ENCODE measurements at places on chromosomes 6 and 20.

DNA sequence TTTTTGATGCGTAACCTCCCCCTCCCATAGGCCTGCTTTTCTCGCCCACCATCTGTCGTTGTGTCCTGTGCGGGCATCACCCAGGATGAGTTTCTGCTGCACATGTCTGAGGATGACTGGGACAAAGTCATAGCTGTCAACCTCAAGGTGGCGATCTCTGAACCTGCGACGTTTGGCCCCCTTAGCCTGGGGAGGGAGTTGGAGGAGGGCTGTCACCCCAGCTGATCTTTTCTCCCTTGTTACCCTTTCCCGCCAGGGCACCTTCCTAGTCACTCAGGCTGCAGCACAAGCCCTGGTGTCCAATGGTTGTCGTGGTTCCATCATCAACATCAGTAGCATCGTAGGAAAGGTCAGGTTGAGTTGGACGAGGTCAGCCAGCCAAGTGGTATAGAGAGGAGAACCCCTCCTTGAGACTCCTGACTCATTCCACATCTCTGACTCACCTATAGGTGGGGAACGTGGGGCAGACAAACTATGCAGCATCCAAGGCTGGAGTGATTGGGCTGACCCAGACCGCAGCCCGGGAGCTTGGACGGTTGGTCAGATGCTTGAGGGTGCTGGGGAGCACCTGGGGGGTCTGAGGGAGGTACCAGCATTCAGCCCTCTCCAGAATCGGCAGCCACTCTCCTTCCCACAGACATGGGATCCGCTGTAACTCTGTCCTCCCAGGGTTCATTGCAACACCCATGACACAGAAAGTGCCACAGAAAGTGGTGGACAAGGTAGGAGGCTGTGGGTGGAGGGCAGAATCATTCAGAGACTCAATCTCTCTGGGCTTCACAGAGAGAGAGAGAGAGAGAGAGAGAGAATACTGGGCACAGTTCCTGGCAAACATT, 954 bp downstream of the HSD17B8 start:
- DNase-seq: no peak

- DNase-seq: no peak
Observed at GRCh38 chr20:56542489-56543030, 9.5 kb downstream of the FAM209B start.

GRCh38 chr6:165200178-165200577, 109.2 kb downstream of the C6orf118 start:
- DNase-seq: no peak

GRCh38 chr6:121450242-121450641, 14.8 kb downstream of the GJA1 start:
- no peak for DNase-seq

GRCh38 chr6:69835414-69836179, 30.8 kb upstream of the COL19A1 start:
- peak; percentile 68 for DNase-seq

DNA sequence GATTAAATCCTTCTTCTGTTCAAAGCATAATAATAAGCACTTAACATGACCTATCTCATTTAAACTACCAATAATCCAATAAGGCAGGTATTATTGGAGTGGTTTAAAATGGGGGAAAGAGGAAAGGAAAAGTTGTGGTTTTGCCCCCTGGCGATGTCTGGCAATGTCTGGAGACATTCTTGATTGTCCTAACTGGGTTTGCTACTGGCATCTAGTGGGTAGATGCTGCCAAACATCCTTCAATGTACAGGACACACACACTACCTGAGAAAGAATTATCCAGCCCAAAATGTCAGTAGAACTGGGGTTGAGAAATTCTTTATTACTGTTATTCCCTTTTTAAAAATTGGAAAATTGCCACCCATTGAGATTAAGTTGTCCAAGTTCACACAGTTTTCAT, 25.2 kb upstream of the SRSF6 start:
- no peak for DNase-seq

DNA sequence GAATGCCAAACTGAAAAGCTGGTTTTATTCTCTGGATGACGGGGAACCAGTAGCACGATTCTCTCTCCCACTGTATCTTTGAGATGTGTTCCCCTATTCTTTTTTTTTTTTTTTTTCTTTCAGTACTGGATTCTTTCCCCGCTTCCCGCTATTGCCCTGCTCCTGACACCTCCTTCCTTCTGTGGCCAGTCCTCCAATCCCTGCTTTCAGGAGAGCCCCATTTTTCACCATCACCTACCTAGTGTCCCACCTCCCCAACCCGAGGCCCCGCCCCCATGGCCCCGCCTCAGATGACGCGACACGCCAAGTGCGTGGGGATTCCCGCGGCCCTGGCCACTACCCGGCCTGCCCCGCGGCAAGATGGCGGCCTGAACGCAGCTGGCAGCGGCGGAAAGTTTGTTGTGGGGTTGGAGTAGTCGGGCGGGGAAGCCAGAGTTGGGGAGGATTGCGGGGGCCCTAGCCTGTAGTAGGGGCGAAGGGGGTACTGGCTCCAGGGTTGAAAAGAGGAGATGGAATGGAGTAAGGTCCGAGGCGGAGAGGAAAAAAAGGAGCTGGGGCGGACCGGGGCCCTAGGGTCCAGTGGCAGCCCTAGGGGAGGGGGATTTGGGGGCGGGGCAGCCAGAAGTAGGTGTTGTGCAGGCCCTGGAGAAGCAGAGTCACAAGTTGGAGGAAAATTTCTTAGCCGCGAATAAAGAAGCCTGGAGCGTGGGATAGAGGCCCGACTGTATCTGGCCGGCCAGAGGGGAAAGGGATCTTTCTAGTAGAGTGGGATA, at the start of gene TJAP1:
Gene TJAP1, plus strand, starts transcription at position 336 of the 773 bp plus-strand sequence. CDS start 21,432 bp downstream, outside the sequence.
- peak; percentile 97 for DNase-seq

DNA sequence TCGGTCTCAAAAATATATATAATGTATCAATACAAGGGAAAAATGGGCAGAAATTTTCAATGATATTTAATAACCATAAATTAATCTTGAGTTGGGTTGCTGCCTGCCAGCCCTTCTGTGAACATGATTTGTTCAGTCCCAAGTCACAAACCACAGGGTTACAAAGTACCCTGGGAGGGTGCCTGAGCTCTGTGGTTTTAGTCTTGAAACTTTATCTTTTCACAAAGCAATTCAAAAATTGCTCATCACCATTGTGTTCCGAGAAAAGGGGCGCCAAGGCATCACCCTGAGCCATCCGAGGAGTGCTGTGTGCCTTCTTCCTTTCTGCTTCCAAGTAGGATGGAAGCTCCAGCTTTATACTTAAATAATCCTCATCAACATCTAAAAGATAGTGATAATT, 141.6 kb upstream of the AKAP12 start:
- DNase-seq: no peak

DNA sequence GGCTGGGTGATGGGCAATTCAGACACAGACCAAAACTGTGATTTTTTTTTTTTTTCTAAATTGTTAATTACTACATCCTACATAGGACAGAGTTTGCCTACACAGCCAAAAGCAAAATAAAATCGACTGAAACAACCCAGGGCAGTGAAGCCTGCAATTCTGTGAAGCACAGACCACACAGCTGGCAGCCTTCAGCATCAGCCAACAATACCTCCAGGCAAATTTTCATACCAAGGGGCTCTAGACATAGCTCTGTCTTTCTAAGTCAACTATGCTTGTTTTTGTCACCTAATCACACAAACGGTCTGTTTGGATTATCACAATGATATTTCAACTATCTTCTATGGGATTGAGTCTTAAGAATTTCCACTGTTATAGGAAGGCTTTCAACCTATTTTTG, 17.6 kb downstream of the RMND1 start:
- DNase-seq: no peak

DNA sequence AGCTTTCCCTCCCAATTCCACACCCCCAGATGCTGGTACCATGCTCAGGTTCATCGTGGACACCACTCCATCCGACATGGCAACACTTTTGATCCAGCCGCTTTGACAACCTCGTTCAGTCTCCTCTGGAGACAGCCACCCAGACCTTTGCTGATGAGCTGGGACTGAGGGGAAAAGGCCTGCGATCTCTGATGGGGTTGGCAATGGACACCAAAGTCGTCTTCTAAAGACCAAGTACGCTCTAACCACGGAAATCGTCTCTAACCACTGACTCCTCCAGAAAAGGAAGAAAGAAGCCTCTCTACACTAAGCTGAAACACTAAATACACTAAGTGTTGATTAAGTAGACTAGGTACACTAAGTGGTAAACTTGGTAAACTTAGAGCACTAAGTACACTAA, 26.1 kb upstream of the HLA-E start:
- no peak for DNase-seq

DNA sequence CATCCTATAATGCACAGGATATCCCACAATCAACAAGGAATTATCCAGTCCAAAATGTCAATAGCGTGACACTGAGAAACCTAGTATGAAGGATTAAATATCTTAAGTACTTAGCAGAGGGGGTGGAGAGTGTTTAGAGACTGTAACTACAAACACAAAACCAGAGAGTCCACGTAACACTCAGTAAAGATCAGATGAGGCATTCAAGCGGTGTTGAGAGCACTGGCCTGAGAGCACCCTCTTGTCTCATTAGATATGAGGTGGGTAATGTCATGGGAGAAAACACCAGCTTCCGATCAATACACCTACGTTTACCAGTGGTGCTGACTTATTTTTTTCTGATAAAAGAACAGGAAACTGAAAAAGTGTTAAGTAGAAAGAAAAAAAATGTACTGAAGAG, 2.3 kb downstream of the FAM184A start:
- peak; percentile 33 for DNase-seq

- DNase-seq: no peak
Observed at GRCh38 chr6:18596531-18596835, 209.3 kb downstream of the RNF144B start.

DNA sequence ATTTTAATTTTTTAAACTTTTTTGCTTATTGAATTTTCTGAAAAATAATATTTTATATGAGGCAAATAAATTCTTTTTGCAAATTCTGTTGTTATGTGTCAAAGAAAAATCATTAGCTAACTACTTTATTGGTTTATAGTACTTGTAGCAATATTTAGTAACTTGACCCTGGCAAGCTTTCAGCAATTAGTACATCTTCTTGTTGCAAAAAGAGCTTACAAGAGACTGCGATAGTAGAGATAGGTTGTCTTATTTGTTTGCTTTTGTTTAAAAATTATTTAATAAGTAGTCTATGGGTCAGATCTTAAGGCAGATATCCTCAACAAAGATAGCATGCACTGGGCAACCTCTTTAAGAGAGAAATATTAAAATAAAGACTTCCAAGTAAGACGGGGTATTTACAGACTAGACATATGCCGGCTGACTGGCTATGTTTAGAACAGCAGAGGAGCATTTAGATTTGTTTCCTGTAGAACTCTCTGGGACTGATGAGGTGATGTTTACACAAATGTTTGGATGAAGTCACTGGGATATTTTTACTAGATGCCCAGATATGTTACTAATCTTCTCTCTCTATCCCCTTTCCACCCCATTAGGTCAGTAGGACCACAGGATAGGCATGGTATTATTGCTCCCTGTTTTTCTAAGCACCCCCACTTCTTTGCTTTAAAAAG, 25.0 kb downstream of the VGLL2 start:
- DNase-seq: no peak

GRCh38 chr20:13648291-13649228, 9.8 kb upstream of the TASP1 start:
- DNase-seq: peak; percentile 31

DNA sequence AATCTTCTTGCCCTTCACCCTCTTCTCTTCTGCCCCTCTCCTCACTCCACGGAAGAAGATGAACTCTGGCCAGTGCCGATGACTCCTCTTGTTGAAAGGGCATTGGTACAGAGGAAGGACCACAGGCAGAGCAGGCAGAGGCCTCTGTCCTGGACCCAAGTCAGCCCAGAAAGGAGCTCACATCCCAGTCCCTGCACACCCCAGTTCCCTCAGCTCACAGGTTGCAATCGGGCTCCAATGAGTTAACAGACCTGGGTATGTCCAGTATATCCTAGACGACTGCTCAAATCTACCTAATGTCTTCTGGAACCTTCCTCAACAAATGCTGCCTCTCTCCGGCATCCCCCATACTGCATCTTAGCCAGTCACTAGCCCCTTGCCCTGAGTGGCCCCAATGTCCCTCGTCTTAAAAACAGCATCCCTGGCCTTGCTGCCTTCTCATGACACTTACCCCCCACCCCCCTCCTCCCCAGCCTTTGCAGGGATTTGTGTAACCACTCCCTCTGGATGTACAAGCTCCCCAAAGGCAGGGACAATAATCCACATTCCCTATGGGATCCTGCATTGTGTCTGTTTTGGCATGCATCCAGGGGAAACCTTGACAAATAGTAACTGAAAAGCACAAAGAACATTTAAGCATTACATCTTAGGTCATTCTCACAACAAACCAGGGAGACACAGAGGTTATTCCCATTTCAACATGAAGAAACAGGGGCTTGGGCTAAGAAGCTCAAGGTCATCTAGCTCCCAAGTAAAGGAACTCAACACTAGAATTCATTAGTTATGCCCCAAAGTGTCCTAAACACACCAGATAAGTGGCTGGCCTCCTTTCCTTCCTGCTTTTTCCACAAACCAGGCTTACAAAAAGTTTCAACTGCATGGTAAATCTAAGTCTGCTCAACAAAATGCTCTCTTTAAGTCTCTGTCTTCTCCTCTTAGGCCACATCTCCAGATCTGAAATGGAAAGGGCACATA, 45.1 kb downstream of the TRERF1 start:
- DNase-seq: peak; percentile 91

DNA sequence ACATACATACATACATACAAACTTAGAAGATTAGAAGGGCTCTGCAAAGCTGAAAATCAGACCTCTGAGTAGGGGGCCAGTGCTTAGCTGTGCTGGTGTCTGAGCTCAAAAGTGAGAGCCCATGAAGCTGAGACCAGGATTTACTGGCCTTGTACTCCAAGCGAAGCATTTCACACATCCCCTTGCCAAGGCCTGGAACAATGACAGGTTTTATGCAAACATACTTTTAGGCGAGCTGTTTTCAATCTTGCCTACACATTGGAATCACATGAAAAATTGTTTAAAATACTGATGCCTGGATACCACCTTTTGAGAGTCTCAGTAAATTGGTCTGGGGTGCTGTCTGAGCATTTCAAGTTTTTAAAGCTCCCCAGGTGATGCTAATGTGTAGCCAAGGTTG, 80.9 kb upstream of the SRSF6 start:
- DNase-seq: no peak

- DNase-seq: no peak
Observed at GRCh38 chr20:48695255-48695654, 132.5 kb downstream of the PREX1 start.

DNA sequence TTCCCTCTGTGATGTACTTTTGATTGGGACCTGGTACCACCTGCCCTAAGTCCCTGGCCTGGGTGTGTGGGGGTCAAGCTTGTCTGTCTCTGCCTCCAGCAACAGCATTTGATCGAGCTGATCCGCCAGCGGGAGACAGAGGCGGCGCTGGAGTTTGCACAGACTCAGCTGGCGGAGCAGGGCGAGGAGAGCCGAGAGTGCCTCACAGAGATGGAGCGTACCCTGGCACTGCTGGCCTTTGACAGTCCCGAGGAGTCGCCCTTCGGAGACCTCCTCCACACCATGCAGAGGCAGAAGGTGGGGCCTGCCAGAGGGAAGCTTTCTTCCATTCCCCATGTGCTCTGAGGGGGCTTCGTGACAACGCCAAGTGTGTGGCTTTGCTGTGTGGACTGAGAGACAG, 5.4 kb downstream of the GID8 start:
- no peak for DNase-seq

DNA sequence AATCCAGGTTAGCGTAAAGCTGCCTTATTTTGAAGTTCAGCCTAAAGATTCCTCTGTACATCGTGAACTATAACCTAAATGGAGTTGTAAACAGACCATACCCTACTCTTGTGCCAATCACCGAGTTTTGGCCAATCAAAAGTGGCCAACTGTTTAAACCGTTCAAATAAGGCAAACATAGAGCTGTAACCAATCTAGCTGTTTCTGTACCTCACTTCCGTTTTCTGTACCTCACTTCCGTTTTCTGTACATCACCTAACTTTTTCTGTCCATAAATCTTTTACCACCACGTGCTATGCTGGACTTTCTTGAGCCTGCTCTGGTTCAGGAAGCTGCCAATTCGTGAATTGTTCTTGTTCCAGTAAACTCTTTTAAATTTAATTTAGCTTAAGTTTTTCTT, 39.7 kb downstream of the LBP start:
- no peak for DNase-seq
